GM23338 (cell line): ENCODE measurements at places on chromosomes 6 and 20. TPM values are rescaled to one million over a fixed set of nuclear protein-coding genes. Genes with fewer than 3 reads are reported as not detected.

Gene SPEF1
- polyA plus RNA-seq, result 0.68 and 0.85 TPM in 2 replicates

Gene TRIM15
- 0.21 and 0.26 TPM in 2 replicates for polyA plus RNA-seq

Gene CNKSR3
- polyA plus RNA-seq, result 1.9 and 2.0 TPM in 2 replicates

Gene DEFB132
- not detected in 2 replicates for polyA plus RNA-seq

Gene CAGE1
- polyA plus RNA-seq, result 0.12 TPM in 1 of 2 replicates, not detected in the other

Gene PM20D2
- polyA plus RNA-seq, result 3.4 and 4.4 TPM in 2 replicates

Gene CTAGE9
- 0.13 TPM in 1 of 2 replicates, not detected in the other for polyA plus RNA-seq

Gene SEMG1
- polyA plus RNA-seq, result 4.4 and 5.7 TPM in 2 replicates

Gene PSORS1C2
- 0.47 and 1.3 TPM in 2 replicates for polyA plus RNA-seq

Gene COL20A1
- 0.59 and 0.79 TPM in 2 replicates for polyA plus RNA-seq

Gene SGK2
- polyA plus RNA-seq, result 0.12 TPM in 1 of 2 replicates, not detected in the other

Gene DAAM2
- polyA plus RNA-seq, result 1.4 and 2.2 TPM in 2 replicates

Gene OSER1
- 22.1 and 25.2 TPM in 2 replicates for polyA plus RNA-seq

Gene ELOVL2
- 1.2 TPM in 2 replicates for polyA plus RNA-seq

Gene MEI4
- 0.10 and 0.23 TPM in 2 replicates for polyA plus RNA-seq

Gene OPRM1
- not detected in 2 replicates for polyA plus RNA-seq

Gene PPP1R3G
- 0.05 and 0.13 TPM in 2 replicates for polyA plus RNA-seq

Gene COL9A3
- 74.9 and 79.4 TPM in 2 replicates for polyA plus RNA-seq

Gene ERVFRD-1
- 0.06 and 0.28 TPM in 2 replicates for polyA plus RNA-seq

Gene KCNB1
- polyA plus RNA-seq, result 0.29 and 0.42 TPM in 2 replicates

Gene CFAP61
- polyA plus RNA-seq, result 0.21 TPM in 1 of 2 replicates, not detected in the other

Gene YTHDF1
- 30.9 and 34.9 TPM in 2 replicates for polyA plus RNA-seq

Gene DUSP15
- 0.61 and 0.99 TPM in 2 replicates for polyA plus RNA-seq

Gene SLC44A4
- 1.1 and 1.2 TPM in 2 replicates for polyA plus RNA-seq

Gene SIRPB1
- polyA plus RNA-seq, result not detected in 2 replicates

Gene MUC22
- polyA plus RNA-seq, result not detected in 2 replicates

Gene PDYN
- polyA plus RNA-seq, result 0.21 and 0.33 TPM in 2 replicates

Gene MAPK13
- 6.3 TPM in 2 replicates for polyA plus RNA-seq

Gene PAK5
- polyA plus RNA-seq, result 0.50 and 0.57 TPM in 2 replicates

Gene HDGFL1
- polyA plus RNA-seq, result not detected in 2 replicates

Gene SLC13A3
- 7.2 and 9.1 TPM in 2 replicates for polyA plus RNA-seq

Gene PSMA7
- 610 and 628 TPM in 2 replicates for polyA plus RNA-seq

Gene CDH4
- polyA plus RNA-seq, result 1.2 TPM in 2 replicates

Gene TOMM34
- polyA plus RNA-seq, result 27.1 and 27.4 TPM in 2 replicates

Gene RBM24
- 0.27 and 0.96 TPM in 2 replicates for polyA plus RNA-seq

Gene ZSWIM3
- 2.0 and 3.0 TPM in 2 replicates for polyA plus RNA-seq

Gene PKHD1
- 0.02 and 0.03 TPM in 2 replicates for polyA plus RNA-seq

Gene HLA-DQB1
- polyA plus RNA-seq, result 6.5 and 17.3 TPM in 2 replicates

Gene FABP7
- polyA plus RNA-seq, result 14.5 and 15.7 TPM in 2 replicates

Gene ELOVL4
- polyA plus RNA-seq, result 15.1 and 16.8 TPM in 2 replicates

Gene SYNGAP1
- 12.9 and 13.9 TPM in 2 replicates for polyA plus RNA-seq

Gene FAM83C
- not detected in 2 replicates for polyA plus RNA-seq

Gene COL21A1
- 3.4 and 5.0 TPM in 2 replicates for polyA plus RNA-seq

Gene NKAIN2
- 0.39 TPM in 1 of 2 replicates, not detected in the other for polyA plus RNA-seq

Gene OR2J3
- polyA plus RNA-seq, result not detected in 2 replicates

Gene LBP
- 0.19 TPM in 1 of 2 replicates, not detected in the other for polyA plus RNA-seq

Gene SLC17A1
- polyA plus RNA-seq, result not detected in 2 replicates

Gene KIF25
- polyA plus RNA-seq, result 0.76 and 0.92 TPM in 2 replicates
